Activated T-cell treated with anti-CD3 and anti-CD28 coated beads, Interleukin-2, amount 50 U/mL, for 72 hours (primary cell): ENCODE measurements at places on chromosomes 1 and 21. TPM values are rescaled to one million over a fixed set of nuclear protein-coding genes. Genes with fewer than 3 reads are reported as not detected.
A peak's percentile ranks its signal among the peaks of the same experiment; 100 is the strongest.

The C1orf74 gene
- total RNA-seq, result 2.8 TPM

The NUF2 gene
- total RNA-seq, result 56.5 TPM

- no peak for DNase-seq
Observed at GRCh38 chr1:111174070-111174469, 26.4 kb downstream of the DENND2D start.

DNA sequence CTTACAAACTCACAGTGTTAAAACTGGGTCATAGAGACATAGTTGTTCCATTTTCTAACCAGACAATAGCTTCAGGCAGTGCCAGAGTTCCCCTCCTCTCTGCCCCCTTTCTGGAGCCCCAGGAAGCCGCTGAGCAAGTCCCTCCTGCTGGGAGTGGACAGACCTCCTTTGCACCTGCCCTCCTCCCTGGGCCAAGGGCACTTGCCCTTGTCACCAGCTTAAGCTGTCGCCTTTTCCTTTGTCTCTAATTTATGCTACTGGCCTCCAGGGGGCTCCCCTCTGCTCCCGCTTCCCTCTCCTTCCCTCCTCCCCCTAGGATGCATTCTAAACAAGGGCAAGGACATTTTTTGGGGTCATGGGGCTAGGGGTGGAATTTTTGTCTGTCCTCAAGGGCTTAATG, 182.4 kb downstream of the MIS18A start:
- DNase-seq, result no peak

- peak; percentile 93 for DNase-seq
Observed at GRCh38 chr1:89632657-89633247, at the start of gene LRRC8C. Gene LRRC8C, plus strand, starts transcription at chr1:89633120. Its CDS starts 53,354 bp downstream, at chr1:89686474.

The PRDM15 gene
- total RNA-seq, result 12.1 TPM

DNA sequence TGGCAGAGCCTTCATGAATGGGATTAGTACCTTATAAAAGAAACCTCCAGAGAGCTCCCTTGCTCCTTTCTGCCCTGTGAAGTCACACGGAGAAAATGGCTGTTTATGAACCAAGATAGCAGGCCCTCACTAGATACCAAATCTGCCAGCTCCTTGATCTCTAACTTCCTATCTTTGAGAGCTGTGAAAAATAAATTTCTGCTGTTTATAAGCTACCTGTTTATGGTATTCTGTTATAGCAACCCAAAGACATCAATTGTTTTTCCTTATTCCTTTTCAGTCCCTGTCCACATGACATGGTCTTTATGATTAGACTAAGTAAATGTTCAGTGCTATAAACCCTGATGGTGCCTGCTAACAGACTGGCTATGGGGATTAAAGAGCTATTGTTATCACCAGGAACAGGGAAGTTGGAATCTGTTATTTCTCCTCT, 9.7 kb upstream of the STIL start:
- DNase-seq, result no peak

The PLA2G2F gene
- total RNA-seq, result not detected

- no peak for DNase-seq
Observed at GRCh38 chr1:25743164-25744139, 56.5 kb upstream of the SELENON start.

DNA sequence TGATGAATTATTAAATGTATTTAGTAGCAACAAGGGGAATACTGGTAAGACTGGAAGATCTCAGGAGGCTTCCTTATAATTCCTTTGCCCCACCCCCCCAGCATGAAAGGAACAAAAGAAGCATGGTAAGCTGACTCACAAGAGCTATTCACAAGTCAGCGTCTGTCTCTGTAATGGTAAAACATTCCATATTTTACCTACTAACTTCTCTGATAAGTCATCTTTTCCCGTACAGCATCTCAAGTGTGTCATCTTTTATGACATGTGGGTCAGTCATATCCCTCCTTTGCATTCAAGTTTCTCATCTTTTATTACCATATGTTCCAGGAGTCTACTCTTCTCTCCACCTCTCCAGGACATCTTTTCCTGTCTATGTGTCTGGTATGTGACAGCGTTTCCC, 241.3 kb downstream of the PLA2G4A start:
- no peak for DNase-seq

DNA sequence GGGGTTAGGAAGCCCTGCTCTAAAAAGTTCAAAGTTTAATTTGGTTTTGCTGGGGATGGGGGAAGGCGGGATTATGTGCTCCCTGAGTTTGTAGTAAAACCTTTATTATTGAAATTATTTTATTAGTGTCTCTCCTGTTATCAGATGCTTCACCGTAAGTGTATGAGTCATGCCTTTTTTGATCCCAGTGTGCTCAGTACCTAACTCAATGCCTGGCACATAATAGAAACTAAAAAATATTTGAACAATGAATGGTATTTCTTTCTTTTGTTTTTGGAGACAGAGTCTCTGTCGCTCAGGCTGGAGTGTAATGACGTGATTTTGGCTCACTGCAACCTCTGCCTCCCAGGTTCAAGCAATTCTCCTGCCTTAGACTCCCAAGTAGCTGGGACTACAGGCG, 6.4 kb downstream of the SNRPE start:
- no peak for DNase-seq

DNA sequence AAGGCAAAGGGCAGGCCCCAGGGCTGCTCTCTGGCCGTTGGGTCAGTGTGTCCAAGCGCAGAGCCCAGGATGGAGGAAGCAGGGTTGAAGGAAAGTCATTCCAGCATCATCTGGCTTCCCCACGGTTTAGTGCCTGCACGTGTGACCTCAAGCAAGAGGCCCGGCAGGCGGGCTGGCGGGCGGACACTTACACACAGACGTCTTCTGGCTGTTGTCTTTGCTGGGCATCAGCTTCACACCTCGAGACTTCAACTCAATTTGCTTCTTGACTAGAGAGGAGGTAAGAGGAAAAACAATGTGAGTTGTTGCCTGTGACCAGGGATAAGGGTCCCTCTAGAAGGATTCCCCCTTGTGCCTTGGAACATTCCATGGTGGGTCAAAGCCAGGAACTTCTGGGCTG, 38.4 kb upstream of the HMGB4 start:
- DNase-seq, result no peak
